ENCODE measurements at places on chromosomes 11 and 22.

DNA sequence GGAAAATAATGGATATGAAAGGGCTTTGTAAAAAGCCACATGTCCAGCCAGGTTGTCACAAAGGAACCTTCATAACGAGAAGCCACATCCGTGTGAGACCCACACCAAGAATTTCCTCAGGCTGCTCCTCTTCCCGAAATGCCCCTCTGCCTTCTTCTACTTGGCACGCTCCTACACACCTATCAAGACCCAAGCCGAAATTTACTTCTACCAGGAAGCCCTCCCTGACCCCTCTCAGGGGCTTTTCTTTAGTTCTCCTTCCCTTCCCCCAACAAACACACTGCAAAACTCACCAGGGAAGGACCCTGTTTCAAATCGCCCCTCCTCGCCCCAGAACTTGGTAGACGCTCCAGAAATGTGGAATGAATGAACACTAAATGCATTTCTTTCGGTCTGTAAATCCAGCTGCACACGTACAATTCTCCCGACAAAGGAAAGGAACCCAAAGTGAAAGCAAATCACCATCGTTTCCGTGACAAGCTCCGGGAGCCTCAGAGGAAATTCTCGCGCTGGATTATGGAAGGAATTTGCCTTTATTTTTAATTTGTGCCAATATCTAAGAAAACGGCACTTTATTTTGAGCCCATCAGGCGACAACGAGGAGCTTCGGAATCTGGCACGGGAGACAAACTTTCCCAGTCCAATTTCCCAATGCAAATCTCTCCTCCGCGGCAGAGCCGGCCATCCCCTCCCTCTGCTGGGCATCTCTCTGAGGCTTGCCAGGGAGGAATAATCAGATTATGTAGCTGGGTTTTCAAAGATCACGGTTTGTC is 13.2 kb upstream of the SHISAL1 start:
- no peak for DNase-seq

DNA sequence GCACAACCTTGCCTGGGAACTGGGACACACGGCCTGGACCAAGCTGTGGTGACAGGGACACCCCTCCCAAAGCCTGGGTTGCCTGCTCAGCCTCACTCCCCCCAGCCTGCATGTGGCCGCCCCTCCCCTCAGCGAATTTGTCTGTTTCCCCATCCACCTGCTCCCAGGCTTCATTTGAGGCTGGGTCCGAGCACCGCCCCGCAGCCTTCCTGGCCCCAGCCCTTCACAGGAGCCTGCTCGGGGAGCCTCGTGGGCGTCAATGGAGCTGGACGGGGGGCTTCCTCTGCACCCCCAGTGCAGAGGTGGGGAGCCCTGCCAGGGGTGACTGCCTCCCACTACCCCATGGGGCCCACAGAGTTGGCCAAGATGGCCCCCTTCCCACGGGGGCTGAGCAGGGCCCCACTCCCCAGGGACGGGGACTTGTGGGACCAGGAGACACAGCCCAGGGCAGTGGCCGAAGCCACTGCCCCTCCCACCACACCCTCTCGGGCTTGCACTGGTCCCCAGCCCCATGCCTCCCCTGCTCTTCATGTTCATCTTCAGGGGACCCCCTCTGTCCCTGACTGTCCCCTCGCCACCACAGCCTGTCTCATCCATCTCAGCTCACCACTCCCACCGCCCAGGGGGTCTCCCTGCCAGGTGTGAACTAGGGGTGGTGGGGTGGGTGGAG is 91.7 kb downstream of the WNT7B start:
- no peak for DNase-seq

- DNase-seq: no peak
Measured at GRCh38 chr11:33656768-33657167, 43.9 kb downstream of the C11orf91 start.

GRCh38 chr22:39617342-39617741 is 46.8 kb downstream of the CACNA1I start:
- no peak for DNase-seq

DNA sequence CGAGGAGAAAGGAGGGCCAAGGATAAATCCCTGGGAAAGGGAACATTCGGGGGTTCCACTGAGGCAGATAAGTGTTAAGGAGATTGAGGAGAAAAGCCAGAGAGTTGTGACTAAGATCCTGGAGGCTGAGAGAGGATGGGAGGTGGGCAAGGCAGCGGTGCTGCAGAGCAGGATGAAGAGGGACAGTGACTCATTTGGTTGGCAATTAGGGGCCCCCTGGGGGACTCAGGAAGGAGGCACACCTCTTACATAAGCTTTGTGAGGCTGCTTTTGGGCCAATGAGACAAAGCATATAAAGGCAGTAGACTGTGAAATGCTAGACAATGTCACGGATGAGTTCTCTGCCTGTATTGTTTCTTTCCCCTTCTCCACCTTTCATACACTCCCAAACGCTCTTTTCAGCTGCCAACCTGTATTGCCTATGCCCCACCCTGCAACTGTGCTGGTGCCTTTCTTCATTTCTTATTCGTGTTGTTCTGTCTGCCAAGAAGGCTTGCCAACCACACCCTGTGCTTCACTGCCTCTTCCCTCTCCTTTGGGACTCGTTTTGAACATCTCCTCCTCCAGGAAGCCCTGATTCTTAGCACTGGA is 246.8 kb upstream of the KIRREL3 start:
- no peak for DNase-seq

DNA sequence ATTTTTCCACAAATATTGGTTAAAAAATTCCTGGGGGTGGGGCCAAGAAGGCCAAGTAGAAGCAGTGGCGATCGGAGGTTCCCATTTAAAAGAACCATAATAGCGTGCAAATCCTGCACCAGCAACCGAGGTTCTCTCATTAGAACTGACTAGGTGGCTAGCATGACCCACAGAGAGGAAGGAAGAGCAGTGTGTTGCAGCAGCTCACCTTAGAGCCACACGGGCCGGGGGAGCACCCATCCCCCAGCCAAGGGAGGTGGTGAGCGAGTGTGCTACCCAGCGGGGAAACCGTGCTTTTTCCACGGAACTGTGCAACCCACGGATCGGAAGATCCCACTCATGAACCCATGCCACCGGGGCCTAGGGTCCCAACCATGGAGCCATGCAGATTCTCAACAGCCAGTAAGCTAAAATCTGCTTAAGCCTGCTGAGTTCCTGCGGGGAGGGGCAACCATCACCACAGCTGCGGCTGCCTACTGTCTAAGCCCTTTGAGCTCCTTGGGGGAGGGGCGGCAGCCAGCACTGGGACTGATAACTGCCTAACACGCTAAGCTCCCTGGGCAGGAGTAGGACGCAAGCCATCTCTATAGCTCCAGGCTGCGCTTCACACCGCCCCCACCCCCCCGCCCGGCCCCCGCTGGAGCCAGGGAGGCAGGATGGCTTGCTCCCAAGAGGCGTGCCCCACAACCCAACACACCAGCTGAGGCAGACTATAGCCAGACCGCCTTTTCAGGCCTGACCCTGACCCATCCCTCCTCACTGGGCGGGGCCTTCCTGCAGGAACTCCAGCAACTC is 21.0 kb upstream of the HTATIP2 start:
- no peak for DNase-seq

DNA sequence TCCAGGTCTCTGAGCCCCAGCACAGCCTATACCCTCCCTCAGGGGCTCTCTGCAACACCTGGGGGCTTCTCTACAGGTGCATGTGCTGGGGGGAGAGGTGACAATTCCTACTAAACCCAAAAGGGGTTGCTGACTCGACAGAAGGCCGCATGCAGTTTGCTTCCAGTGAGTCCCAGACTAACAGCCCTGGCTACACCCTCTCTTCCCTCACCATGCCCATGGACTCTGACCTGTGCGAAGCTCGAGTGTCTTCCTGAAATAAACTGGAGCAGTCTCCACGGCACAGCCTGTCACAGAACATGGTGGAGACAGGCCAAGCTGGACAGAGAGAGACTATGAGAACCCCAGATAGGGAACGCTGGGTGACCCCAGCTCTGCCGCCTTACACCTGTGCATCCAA is 16.6 kb downstream of the PLEKHA7 start:
- no peak for DNase-seq

DNA sequence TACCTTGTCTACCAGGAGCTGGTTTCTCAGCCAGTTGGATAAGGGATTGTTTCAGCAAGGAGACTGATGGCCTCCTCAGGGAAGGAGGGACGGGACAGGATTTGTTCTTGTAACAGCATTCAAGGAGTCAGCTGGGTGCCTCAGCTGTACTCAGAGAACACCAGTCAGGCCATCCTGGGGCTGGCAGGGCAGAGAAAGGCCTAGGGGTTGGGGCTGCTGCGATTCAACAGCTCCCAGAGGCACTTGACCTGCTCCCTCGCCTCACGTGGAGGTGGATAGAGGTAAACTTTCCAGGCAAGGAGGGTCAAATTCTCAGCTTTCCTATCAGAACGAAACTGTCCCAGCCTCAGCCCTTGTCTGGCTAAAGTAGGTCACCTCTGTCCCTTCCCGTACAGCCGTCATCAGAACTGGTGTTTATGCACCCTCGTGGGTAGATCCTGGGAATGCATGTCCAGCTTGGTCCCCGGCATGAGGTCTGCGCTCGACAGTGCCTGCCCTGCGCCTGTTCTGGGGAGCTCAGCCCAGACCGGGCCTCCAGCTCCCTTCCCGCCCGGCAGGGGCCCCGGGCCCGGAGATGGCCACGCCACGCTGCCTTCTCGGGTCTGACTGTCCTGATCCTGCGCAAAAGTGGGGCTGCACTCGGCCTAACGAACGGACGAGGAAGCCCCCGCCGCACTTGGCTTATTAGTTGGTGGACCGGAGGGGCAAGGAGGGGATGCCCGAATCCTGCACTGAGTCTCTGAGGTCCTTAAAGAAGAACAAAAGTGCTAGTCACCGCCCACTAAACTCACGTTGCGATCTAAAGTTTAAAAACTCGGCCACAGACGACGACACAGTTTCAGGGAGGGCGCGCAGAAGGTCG is 762 bp upstream of the CCDC134 start:
- DNase-seq: no peak
